ENCODE measurements at places on chromosomes 6 and 20.

- DNase-seq = no peak
Measured at GRCh38 chr6:141986457-141986856, 146.3 kb upstream of the GJE1 start.

- no peak for DNase-seq
Measured at GRCh38 chr20:63398744-63399514, 37.8 kb upstream of the CHRNA4 start.

DNA sequence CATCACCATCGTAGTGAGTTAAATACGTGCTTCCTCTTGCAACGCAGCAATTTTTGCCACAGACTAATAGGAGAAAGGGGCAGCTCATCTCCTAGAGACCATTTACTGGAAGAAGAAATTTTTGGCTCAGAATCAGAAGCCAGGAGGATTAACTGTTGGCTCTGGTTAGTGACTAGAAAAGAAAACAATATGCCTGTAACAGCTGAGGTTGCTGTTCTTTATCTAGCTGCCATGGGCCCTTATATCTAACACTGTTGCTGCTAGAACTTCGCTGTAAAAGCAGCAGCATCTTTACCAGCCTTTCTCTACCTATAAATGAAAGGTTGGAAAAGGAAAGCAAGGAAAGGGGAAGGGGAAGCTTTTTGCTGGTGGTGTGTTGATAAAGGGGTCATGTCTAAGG is 65.9 kb downstream of the FAM135A start:
- no peak for DNase-seq

GRCh38 chr6:475314-475713 is 83.8 kb downstream of the IRF4 start:
- DNase-seq = no peak

DNA sequence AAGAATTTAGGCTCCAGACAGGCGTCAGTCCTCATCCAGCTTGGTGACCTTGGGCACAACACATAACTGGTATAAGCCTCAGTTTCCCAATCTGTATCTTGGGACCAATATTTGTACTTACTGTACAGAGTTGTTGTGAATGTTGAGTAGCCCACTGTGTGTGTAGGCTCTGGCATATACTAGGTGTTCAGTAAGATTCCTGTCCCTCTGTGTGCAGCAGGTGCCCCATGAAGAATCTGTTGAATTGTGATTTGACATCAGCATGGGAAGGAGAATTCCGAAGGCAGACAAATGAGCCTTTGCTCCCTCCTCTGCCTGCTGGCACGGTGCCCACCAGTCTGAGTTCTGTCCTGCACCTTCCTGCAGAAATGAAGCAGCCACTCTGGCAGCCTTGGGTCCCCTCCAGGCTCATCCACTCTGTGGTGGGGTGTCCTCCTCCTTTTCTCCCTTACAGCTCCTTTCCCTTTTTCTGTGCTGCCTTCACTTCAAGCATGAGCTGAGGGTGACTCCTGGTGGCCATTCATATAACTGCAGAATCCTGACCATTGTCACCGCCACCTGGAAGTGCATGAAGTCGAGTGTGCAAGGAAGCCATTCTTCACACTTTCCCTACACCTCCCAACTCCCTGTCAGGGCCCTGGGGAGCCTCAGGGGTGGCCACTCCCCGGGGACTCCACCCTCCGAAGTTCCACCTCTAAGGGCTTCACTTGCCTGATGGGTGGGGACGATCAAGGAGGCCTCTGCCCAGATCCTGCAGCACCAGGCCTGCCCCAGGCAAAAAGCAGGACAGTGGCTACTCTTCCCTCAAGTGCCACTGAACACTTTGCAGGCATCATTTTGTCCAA is 48.2 kb downstream of the MRPL14 start:
- peak; percentile 64 for DNase-seq

DNA sequence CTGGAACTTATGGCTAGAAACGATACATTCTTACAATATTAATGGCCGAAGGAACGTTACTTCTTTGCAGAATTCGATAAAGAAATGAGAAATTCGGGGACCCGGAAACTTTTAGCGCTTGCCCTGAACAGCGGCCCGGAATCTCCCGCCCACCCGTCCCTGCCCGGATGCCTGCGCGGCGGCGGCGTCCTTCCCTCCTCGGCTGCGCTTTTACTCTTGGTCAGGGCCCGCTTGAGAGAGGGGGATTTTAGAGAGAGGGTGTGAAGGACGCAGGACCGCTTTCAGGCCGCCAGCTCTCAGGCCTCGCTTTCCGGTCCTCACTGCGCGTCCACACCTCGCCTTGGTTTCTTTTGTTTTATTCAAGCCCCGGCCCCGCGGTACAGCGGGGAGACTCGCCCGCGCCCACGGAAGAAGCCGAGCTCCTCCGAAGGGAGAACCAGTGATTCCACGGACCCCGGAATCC is 243.7 kb downstream of the ARID1B start:
- DNase-seq = no peak

GRCh38 chr6:137148306-137149034 is 25.0 kb downstream of the IL22RA2 start:
- DNase-seq = no peak

DNA sequence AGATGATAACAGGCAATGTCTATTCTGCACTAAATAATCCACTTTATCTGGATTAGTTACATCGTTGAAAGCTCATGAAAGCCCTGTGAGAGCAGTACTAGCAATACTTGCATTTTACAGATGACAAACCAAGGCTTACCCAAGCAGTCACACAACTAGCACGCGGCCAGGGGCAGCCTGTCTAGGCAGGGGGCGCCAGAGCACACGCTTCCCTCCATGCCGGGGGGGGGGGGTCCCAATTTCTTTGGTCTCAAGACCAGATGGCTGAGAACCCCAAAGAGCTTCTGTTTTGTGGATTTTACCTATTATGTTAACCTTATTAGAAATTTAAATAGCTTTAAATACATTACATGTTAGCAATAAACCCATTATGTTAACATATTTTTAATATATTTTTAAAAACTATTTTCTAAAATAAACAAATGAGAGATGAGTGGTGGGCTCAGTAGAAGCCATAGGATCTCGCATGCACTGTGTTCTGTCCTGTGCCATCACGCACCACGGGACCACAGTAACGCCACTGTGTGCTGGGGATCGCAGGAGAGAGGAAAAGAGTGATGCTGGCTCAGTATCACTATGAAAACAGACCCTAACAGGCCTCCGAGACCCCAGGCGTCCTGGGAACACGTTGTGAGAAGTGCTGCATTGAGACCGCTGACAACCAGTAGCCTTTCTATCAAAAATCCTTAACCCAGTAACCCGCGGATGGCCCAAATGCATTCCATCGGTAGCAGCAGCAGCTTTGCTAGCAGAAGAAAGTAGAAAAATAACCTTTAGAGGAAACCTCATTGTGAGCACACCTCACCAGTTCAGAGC is 5.3 kb upstream of the PRR18 start:
- peak; percentile 46 for DNase-seq

GRCh38 chr6:138030872-138031271 is 76.3 kb downstream of the PERP start:
- DNase-seq = no peak

DNA sequence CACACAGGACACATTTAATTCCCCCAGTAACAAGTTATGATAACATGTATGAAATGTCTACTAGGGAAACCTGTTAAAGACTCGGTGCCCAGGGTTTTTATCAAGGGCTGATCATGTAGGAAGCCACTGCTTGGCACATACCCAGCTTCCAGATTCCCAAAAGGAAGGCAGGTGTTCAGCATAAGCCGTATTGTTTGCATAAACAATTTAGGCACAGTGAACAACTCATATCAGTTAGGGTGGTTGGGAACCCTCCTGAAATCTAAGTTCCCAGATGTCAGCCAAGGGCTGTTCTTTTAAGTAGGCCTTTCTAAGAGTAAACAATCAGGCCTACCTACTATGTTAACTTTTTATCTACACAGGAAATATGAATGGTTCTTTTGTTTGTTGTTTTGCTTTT is 74.1 kb downstream of the ASXL1 start:
- DNase-seq = no peak

- peak; percentile 90 for DNase-seq
Measured at GRCh38 chr6:42025066-42025844, 25.1 kb upstream of the TAF8 start.

- no peak for DNase-seq
Measured at GRCh38 chr6:121523628-121524027, 88.2 kb downstream of the GJA1 start.

DNA sequence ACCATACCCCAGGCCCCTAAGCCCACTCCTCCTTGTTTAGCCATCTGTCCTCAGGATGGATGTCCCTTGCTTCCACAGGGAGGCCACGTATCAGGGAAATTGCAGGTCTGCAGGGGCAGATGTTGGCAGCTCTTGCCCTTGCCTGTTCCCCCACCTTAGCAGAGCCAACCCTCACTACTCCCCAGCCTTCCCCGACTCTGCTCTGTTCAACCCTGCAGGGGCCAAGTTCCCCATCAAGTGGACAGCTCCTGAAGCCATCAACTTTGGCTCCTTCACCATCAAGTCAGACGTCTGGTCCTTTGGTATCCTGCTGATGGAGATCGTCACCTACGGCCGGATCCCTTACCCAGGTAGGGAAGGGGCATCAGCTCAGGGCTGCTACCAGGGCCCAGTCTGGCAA is 10.7 kb upstream of the TM9SF4 start:
- DNase-seq = no peak

DNA sequence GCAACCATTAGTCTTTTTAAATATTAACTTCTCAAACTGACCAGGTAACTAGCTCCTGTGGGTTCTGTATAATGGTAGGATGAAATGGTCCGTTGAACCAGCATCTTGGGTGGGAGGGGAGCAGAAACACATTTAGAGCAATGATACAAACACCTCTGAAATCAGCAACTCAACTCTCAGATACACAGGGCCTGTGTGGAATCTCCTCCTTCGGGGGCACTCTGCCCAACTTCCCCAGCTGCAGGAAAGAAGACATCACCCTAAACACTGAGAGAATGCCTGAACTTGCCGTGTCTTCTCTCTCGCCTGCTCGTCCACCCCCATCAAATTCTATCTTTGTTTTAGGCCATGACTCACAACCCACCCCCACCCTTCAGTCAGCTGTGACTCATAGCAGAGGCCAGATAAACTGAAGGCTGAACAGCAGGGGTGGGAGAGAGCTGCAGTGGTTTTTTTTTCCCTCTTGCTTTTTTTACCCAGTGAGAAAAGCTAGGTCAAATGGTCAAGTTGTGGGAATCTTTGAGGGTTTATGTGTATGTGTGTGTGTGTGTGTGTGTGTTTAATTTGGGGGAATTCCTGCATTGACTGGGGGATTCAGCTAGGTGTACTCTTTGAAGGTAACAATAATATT is 593.4 kb upstream of the JAG1 start:
- DNase-seq = no peak

GRCh38 chr6:126385536-126385935 is 45.6 kb downstream of the CENPW start:
- DNase-seq = no peak

GRCh38 chr20:61907081-61907891 is 158.4 kb downstream of the TAF4 start:
- no peak for DNase-seq

GRCh38 chr6:142482249-142482648 is 180.4 kb downstream of the ADGRG6 start:
- no peak for DNase-seq

All from naive B cell (primary cell).